Fibroblast of mammary gland (primary cell): ENCODE measurements at places on chromosomes 6 and 20.

DNA sequence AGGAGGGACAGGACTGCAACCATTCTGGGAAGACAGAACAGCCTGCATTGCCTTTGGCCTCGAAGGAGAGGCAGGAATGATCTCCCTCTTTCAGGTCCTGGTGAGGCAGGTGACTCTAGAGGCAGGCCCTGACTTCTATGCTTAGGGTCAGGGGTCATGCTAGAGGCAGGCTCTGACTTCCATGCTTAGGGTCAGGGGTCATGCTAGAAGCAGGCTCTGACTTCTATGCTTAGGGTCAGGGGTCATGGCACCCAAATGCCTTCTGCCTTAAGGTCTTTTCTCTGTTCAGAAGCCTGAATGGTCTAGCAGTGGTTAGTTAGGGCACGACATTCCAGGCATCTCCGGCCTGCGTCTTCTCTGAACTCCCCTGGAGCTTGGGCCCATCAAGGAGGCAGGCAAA lies 35.1 kb upstream of the AAR2 start:
- DNase-seq: no peak

GRCh38 chr20:51801823-51802123 lies 548 bp downstream of the SALL4 start:
- DNase-seq: no peak

- DNase-seq: no peak
Measured at GRCh38 chr20:14882846-14883245, 545.4 kb upstream of the FLRT3 start.

GRCh38 chr6:39772559-39773273 lies 19.5 kb upstream of the DAAM2 start:
- no peak for DNase-seq

DNA sequence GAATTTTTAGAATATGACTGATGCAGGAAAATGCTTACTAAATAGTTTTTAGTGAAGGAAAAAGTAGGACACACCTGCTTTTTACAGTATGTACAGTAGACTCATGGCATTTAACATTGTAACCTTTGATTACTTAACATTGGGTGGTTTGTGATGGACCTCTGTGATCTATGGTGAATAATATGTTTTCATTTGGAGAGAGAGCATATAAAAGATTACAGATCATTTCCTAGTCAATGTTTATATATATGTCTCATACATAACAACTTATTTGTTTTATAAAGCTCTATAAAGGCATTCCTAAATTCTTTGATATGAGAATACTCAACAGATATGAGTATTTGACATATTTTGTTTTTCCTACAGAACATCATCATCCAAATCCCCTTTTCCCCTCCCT lies 129.3 kb upstream of the PDE7B start:
- DNase-seq: peak; percentile 7

GRCh38 chr6:155126727-155127439 lies 131.8 kb downstream of the TIAM2 start:
- DNase-seq: peak; percentile 77

DNA sequence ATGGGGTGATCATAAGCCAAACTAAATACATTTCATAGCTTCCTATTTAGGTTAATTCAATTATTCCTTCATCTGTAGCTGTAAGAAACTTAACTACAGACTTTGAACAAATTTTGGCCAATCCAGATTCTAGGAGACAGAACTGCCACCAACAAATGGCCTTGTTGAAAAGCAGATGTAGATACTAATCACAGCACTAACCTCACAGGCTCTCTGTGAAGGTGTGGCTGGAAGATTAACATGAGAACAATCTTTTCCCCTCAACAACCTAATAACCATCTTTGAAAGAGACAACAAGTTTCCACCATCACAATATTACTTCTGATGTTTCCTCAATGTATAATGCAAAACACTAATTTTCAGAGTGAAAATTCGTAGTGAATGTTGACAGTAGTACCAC lies 87.8 kb downstream of the SESN1 start:
- DNase-seq: no peak

GRCh38 chr6:26392932-26393636 lies 9.0 kb upstream of the BTN3A1 start:
- DNase-seq: peak; percentile 76

GRCh38 chr6:126963077-126963809 lies 155.2 kb upstream of the RSPO3 start:
- DNase-seq: no peak

DNA sequence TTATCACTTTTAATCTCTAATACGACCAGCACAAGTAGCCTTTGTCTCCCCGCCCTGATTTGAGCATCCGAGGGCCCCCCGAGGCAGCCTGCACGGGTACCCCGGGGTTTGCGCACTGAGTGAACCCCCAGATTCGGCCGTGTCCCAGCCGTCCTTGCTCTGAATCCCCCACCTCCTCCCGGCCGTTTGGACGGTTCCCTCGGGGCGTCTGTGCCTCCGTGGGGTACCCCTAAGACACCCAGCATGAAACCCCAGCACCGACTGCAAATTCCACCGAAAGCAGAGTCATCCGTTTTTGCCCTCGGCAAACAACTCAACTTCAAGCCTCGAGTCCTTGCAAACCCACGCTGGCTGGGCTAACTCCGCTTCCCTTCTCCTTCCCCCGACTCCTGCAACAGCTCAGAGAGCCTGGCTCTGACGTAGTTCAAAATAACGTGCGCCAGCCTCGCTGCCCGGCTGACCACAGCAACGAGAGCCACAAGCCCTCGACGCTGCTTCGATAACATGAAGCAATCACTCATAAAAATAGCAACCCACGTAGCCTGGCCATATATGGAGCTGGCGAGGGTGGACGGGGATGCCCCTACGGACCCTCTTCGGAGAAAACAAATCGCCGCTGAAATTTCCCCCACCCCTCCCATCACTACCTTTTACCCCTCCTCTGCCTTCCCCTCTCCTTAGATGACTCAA lies 764 bp upstream of the SNAP25 start:
- DNase-seq: peak; percentile 97

- no peak for DNase-seq
Measured at GRCh38 chr20:9531581-9531980, 17.2 kb downstream of the LAMP5 start.

DNA sequence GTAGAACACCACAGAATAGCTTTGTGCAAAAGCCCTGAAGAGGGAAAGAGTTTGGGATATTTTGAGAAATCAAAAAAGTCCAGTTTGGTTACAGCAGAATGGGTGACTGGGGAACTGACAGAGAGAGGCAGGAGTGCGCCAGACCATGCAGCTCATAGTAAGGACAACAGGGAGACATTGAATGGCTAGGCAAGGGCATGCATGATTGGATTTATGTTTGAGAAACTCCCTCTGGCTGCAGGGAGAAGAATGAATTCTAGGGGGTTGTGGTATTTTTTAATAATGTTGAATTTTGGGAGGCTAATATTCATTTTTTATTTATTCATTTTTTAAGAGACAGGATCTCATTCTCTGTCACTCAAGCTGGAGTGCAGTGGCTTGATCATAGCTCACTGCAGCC lies 49.9 kb downstream of the TGM2 start:
- no peak for DNase-seq

- no peak for DNase-seq
Measured at GRCh38 chr20:64217539-64218221, 37.9 kb upstream of the PCMTD2 start.
